Stimulated activated CD4-positive, alpha-beta T cell treated with anti-CD3 and anti-CD28 coated beads, Interleukin-1b, Interleukin-23, amount 100 ng/mL, for 48 hours (primary cell): ENCODE measurements at places on chromosomes 3 and 15.

- DNase-seq = peak; percentile 2
Measured at GRCh38 chr15:59688423-59688781, 718 bp downstream of the BNIP2 start.

- DNase-seq = no peak
Measured at GRCh38 chr3:20186600-20187004, 596 bp upstream of the SGO1 start.

DNA sequence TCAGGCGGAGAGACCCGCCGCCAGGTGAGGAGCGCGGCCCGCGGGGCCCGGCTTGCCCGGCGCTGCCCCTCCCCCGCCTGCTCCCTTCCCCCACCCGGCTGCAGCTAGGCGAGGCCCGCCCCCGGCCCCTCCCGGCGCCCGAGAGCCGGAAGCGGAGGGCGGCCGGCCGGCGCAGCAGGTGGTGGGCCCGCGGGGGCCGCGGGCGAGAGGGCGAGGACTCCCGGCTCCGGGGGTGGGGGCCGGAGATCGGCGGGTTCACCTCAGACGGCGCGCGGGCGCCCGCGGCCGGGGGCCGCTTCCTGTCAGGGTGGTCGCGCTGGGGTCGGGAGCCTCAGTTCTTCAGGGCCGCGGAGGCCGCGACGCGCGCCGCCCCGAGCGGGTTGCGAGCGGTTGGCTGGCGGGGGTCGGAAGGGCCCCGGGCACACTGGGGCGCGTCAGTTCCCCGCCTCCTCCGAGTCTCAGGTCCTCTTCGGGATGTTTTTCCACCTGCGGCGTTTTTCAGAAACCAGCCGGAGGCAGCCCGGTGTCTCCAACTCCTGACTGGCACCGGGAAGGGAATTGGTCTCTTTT, 395 bp downstream of the ZFAND6 start:
- DNase-seq = peak; percentile 47

DNA sequence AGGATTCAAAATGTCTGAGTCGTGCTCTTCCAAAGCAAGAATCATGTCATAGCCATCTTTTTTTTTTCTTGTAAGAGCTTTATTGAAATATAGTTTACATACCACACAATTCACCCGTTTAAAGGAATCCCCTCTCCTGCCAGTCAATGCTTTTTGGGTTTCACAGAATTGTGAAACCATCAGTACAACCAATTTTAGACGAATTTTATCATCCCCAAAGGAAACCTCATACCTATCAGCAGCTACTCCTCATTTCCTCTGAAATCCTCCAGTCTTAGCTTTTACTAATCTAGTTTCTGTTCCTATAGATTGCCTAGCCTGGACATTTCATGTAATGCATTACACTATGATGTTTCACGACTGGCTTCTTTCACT, 39.6 kb downstream of the ADIPOQ start:
- DNase-seq = no peak
